AG09319 (cell line): ENCODE measurements at places on chromosomes 16 and 17.

DNA sequence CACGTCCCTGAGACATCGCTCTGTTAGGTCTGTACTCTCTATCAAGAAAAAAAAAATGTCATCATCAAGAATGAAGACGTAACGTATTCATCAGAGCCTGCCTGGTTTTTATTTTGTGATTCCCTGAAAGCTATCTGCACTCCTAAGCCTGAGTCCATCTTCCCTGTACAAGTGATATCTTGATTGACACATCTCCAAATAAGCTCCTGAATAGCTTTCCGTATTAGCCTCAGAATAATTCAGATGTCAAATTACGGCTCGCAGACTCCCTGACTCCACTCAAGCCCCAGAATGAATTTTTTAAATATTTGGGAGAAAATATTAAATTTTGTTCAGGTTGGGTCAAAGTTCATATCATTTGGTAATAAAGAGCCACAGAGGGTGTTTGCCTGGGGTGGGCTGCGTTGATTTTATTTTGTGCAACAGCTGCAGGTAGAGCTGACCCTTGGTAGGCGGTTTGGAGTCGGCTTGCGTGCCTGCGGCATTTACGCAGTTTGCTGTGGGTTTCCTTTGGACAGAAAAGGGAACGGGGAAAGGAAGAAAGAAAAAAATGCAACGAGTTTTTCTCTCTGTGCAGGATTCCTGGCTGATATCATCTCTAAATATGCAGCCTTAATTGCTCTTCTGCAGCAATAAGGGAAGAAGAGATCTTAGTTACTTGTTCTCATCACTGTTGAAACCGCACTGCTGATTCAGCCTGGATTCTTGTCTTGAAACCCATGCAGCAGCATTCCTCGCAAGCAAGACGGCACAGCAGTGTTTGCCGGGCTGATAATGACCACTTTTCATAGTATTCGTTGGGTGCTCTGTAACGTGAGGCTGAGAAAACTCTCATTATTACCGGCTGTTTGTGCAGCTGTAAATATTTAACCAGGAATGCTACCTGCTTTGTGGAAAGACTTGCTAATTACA lies 114.7 kb downstream of the IRX3 start:
- DNase-seq: peak; percentile 51

DNA sequence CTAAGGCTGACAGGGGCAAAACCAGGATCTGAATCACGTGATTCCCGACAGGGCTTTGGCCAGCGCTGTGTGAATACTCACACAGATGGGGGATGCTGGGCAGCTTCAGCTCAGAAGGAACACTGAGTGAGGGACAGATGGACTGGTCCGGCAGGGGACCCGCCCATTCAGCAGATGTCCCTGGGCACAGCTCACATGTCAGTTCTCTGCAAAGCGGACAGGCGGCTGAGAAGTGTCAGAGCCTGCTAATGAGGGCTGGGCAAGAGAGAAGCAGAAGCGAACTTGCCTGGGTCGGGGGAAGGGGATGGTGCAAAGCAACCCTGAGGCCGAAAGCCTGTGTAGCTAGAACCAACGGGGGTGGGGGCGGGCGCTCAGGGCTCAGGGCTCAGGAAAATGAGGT lies 11.9 kb upstream of the GLIS2 start:
- no peak for DNase-seq

DNA sequence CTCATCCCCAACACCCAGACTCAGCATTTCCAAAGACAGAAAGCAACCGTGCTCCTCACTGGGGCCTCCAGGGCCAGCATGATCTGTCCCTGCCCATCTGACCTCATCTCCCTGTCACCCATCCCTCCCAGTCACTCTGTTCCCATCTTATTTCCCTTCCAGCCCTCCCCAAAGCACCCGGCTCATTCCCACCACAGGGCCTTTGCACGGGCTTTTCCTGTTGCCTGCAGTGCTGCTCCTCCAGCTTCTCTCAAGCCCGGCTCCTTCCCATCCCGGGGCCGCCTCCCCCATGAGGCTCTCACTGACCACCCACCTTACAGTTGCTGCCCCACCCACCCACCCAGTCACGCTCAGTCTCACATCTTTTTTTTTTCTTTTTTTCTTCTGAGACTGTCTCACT lies 54.8 kb downstream of the RMI2 start:
- no peak for DNase-seq

GRCh38 chr16:3095869-3096268 lies 3.2 kb downstream of the ZSCAN10 start:
- DNase-seq: no peak

GRCh38 chr17:67615736-67616135 lies 102.0 kb upstream of the NOL11 start:
- DNase-seq: no peak

DNA sequence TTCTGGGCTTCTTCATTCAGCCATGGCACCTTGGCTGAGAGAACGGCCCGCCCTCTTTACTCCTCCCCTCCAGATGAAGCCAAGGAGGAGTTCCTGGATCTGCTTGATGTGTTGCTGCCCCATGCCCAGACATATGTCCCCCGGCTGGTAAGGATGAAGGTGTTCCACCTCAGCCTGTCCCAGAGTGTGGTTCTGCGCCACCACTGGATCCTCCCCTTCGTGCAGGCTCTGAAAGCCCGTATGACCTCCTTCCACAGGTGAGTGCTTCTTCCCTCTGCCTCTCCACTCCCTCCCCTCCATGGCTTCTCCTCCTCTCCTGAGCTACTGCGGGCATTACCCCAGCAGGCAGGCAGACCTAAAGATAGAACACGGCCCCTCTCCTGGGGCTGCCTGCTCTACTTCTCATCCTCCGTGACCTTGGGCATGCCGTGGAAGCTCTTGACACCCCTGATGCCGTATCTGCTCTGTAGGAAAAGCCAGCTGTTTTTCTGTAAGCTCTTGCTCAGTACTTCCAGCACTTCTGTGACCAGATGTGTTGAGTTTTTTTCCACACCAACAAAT lies 8.7 kb downstream of the USB1 start:
- no peak for DNase-seq

- DNase-seq: no peak
These were observed 23.4 kb downstream of the SMURF2 start for GRCh38 chr17:64638552-64639203.

GRCh38 chr16:1538804-1539520 lies 5.5 kb downstream of the TMEM204 start:
- DNase-seq: no peak
